ENCODE measurements at places on chromosomes 7 and 10.

- no peak for DNase-seq
These were observed 2.4 kb upstream of the ECHS1 start for GRCh38 chr10:133375357-133376115.

GRCh38 chr7:8128449-8129317 is 133.3 kb downstream of the ICA1 start:
- no peak for DNase-seq

- peak; percentile 90 for DNase-seq
These were observed 74.0 kb downstream of the DGKI start for GRCh38 chr7:137772748-137773147.

DNA sequence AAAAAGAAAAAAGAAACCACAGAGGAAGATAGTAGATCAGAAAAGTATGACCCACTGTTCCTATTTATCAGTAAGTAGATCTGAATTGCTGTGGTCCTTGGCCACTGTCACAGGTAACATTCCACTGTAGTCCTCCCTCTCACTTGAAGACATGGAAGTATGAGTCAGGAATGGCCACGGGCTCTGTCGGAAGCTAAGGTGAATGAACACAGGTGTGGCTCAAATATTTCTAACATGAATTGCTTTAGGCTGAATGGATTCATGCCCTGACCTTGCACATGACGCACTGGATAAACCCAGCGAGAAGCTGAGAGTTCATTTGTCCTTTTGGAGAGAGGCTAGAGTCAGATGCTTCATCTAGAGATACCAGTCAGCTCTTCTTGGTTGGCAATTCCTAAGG is 224.5 kb upstream of the SP8 start:
- DNase-seq, result no peak

- no peak for DNase-seq
These were observed 22.4 kb upstream of the GPR146 start for GRCh38 chr7:1021931-1022330.

DNA sequence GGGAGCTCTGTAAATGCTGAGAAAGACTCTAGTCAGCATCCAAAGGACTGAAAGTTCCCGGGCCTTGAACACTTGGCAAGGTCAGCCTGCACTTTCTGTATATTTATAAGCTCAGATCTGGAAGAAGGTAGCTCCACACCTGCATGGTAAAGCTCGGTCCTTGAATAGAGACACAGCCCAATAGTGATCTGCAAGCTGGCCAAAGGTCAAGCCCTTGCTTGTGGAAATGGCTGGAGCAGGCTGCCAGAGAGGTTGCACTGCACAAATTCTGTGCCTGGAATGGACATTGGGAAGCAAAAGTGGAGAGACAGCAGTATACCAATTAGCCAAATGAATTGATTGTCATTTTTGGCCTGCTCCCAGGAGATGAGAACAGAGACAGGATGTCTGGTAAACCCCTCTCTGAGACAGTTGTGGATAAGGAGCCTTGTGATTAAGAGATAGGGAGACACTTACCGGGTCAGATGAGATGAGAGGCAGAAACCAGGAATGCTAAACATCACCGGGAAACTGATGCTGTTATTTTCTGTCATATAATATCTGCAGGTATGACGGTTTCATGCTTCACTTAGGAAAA is 8.0 kb upstream of the FRA10AC1 start:
- no peak for DNase-seq

DNA sequence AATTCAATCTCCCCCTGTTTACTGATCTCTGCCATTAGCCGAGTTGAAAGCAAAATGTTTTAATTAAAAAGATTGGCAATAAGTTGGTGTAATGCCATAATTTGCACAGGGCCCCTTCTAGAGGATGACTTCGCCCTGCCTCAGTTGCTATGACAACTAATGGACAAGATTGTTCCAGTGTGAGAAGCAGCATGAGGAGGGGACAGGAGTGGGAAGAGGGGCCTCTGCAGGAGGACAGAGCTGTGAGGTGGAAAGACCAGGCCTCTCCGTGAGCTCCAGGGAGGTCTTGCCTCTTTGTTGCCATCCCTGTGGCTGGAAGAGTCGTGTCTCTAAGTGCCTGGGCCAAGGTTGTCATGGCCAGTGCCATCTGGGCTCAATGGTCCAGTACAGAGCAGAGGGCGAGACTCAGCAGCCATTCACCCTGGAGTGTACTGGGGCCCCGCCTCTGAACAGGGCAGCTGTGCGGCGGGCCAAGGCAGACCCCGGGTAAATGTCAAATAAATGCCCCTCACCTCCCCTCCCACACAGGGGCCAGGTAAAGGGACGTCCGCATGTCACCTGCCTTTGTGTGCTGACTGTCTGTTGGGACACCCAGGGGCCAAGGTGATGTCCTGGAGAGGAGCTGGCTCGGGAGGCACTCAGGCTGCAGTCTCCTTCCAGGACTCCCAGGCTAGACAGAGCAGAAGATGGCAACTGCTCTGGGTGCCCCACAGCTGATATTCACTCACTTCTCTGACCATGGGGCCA is 97.0 kb upstream of the RET start:
- DNase-seq, result no peak

- DNase-seq, result peak; percentile 3
These were observed 398.8 kb upstream of the KLF6 start for GRCh38 chr10:4183761-4184261.

DNA sequence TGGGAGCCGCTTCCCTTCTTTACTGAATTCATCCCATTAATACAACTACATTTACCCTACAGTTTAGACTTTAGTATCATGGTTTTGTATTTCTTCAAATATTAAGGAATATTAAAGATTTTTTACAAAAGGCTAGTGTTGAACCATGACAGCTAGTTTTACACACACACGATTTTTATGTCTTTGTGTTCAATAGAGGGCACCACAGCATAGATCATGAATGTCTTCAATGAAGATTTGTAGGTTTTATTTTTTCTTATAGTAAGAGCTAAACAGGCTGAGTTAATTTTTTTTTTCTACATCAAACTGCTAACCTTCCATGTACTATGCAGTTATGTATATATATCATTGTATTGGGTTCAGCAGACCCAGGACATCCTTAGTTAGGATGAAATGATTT is 76.9 kb downstream of the SNX10 start:
- DNase-seq, result no peak

DNA sequence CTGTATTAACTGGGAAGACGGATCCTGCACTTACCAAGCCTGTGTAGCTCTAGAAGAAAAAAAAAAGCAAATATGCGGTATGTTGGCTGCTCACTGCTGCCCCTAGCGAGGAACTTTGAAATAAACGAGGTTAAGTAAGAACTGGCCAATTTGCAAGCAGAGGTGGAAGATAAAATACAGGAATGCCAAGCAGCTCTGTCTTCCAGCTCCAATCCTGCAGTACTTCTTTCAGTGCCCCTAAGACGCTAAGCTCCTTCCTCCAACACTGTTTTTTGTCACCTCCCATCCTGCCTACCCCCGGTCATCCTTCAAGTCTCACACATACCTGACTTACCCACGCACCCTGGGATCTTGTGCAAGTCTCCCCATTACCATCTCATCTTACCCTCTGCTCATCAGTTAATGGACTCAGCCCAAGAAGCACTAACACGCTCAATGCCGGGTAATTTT is 809 bp downstream of the C10orf143 start:
- DNase-seq, result peak; percentile 81

DNA sequence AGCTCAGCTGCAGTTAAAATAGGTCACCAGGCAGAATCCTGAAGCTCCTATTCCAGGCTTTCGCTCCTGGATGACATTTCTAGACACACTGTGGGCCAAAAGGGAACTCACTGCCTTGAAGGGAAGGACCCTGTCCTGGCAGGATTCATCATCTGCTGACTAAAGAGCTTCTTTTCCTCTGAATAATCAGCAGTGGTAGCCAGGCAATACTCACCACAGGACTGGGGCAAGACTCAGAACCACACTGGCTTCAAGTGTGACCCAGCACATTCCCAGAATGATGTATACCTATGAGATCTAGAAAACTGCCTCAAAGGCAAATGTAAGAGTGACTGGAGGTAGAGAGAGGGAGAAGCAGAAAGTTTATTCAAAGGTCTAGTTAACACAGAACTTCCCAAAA is 29.5 kb upstream of the EBF3 start:
- DNase-seq, result no peak

DNA sequence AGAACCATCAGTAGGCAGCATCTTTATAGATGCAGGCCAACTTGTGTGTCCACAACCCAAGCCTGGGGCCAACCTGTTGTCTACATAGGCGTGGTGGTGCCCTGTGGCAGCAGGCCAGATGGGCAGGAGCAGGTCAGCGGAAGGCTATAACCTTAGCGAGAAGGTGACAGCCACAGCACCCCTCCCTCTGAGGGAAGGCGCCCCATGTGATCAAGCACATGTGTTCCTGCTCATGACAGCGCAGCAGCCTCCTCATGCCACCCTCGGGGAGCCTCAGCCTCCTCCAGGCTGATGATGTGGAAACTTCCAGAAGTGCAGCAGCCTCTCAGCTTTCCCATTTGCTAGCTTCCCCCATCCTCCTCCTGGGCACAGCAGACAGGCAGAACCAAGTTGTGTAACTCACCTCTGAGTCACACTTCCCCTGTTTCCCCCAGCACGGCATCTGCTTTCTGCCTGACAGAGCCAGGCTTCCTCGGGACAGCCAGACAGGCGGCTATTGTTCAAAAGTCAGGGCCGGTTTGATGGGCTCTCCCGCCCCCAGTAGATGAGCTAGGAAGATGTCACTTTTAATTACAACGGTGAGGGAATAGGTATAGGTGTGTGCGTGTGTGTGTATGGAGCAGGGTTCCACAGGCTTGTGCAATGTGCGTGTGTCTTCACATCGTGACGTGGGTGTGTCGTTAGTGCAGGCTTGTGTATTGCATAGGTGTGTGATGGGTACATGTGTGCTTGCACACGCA is 312.0 kb upstream of the ZMIZ1 start:
- DNase-seq, result peak; percentile 92

GRCh38 chr10:126798649-126799048 is 106.6 kb upstream of the DOCK1 start:
- no peak for DNase-seq

GRCh38 chr10:31706464-31707092 is 222.1 kb downstream of the ARHGAP12 start:
- no peak for DNase-seq

GRCh38 chr7:75977743-75978142 is 16.7 kb downstream of the TMEM120A start:
- DNase-seq, result no peak

- no peak for DNase-seq
These were observed 37.3 kb downstream of the ADAM12 start for GRCh38 chr10:126351021-126351420.

- DNase-seq, result no peak
These were observed 36.2 kb downstream of the ANXA8 start for GRCh38 chr10:47447705-47448104.

GRCh38 chr10:122503012-122503411 is 41.7 kb downstream of the HTRA1 start:
- no peak for DNase-seq

DNA sequence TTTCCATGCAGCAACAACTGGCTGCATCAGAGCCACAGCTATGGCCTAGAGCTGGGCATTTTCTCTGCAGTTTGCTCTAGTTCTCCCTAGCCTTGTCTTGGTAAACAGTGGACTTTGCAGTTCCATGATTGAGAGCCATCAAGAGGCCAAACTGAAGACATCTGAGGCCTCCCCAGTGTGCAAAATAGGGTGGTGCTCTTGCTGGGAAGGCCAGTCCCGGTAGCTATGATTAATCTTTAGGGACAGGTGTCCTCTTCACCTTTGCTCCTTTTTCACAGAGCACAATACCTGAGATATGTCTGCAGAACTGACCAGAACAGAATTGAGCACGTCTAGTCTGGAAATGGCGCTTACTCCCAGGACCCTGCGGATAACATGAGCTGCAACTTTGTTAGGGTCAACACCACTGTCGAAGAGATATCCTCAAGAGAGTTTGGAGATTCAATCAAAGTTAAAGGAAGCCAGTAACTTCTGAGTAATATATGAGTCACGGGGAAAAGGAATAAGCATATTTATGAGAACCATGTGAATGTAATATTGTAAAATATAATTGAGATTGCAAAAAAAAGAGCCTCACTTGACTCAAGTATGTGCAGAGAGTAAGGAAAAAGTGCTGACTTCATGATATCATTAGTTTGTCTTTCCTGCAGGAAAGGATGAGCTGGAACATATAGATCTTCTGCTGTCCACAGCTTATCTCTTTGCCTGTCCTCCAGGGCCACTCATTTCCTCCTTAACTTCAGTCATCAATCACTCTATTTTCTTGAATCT is 76.7 kb downstream of the ANK3 start:
- DNase-seq, result peak; percentile 11

DNA sequence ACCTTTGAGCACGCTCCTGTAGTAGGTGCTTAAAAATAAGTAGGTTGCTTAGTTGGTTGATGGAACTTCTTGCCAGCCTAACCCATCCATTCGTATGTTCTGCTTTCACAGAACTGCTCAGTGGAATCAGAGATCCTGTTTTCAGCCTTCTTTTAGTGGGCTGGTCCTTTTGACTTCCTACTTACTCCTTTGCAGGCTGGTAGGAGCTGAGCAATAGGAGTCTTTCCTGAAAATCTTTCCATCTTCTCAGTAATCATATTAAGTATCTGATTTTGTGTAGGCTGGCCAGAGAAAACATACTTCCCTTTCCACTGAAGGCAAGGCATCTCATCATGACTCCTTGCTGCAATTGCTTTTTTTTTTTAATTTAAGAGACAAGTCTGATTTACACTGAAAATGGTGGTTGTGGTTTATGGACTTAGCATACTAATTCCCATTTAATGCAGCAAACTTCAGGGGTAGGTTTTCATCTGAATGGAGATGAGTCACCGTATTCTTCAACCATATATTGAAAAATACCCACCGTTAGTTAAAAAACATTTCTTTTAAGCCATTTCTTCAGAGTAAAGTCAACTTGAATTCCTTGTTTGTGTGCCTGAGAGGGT is 208.0 kb downstream of the ZNF365 start:
- no peak for DNase-seq
